ENCODE measurements at places on chromosomes 12 and 14. TPM values are rescaled to one million over a fixed set of nuclear protein-coding genes. Genes with fewer than 3 reads are reported as not detected.

AICDA gene
- total RNA-seq = not detected

VIPAS39 gene
- total RNA-seq = 38.9 TPM

SMCO2 gene
- total RNA-seq = 0.17 TPM

CTSG gene
- not detected for total RNA-seq

IGF1 gene
- total RNA-seq = 0.83 TPM

KRT2 gene
- not detected for total RNA-seq

GLIPR1L1 gene
- total RNA-seq = not detected

RNF31 gene
- 57.9 TPM for total RNA-seq

ACSM4 gene
- not detected for total RNA-seq

KRT72 gene
- total RNA-seq = not detected

NRXN3 gene
- under 0.01 TPM for total RNA-seq

GPRC5A gene
- total RNA-seq = 3.1 TPM

GALNT9 gene
- 0.29 TPM for total RNA-seq

MGP gene
- 3.5 TPM for total RNA-seq

IRAK3 gene
- total RNA-seq = 10.8 TPM

CDK2 gene
- 13.4 TPM for total RNA-seq

CLEC6A gene
- not detected for total RNA-seq

CELA1 gene
- not detected for total RNA-seq

COX8C gene
- total RNA-seq = not detected

PMCH gene
- not detected for total RNA-seq

ASCL1 gene
- not detected for total RNA-seq

All from smooth muscle cell of trachea (primary cell).